Brain pericyte (primary cell): ENCODE measurements at places on chromosomes 1 and 21.
A peak's percentile ranks its signal among the peaks of the same experiment; 100 is the strongest.

GRCh38 chr1:157163273-157164127, 25.3 kb upstream of the ETV3 start:
- DNase-seq = no peak

GRCh38 chr1:201020040-201020591, 3.4 kb downstream of the KIF21B start:
- no peak for DNase-seq

GRCh38 chr1:6489799-6490180, 1.7 kb downstream of the PLEKHG5 start:
- no peak for DNase-seq

- DNase-seq = no peak
Measured at GRCh38 chr1:38624336-38625039, 235.1 kb downstream of the RRAGC start.

GRCh38 chr21:39097335-39097861, 85.9 kb downstream of the PSMG1 start:
- DNase-seq = no peak

- DNase-seq = peak; percentile 86
Measured at GRCh38 chr1:153880962-153881361, 41.8 kb downstream of the GATAD2B start.

GRCh38 chr1:180137776-180138175, 16.9 kb upstream of the QSOX1 start:
- DNase-seq = no peak

DNA sequence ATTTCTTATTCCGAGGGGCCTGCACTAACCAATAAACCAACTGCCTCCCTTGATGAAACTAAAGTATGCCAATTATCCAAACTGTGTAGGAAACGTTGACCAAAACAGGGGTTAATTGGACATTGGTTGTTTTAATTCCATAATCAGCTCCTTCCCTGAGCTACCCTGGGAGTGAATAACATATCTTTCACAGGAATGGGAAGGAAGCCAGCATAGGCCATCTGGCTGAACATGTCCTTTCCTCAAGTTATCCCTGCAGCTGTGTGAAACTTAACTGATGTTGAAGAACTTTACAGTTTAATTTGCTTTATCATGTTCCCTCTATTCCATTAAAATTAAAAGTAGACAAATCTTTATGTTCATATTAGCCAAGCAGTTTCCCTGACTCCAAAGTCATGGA, 75.4 kb downstream of the NRIP1 start:
- DNase-seq = no peak

DNA sequence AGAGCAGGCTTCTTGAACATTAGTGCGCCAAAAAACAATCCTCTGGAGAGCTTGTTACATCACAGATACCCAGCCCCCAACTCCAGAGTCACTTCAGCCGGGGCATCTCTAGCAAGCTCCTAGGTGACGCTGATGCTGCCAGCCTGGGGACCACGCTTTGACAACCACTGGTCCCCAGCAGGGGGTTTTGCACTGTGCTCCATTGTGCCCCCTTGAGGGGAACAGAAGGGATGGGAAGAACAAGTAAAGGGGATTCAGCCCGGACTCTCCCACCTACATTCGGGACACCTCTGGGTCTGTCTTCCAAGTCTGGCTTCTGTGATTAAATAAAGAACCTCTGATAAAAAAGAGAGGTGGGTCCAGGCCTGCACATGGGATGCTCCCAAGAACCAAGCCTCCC, 60.4 kb downstream of the ATP5PO start:
- no peak for DNase-seq

GRCh38 chr1:94543001-94543400, 1.4 kb upstream of the F3 start:
- DNase-seq = no peak

- DNase-seq = no peak
Measured at GRCh38 chr1:35929730-35930592, 944 bp upstream of the AGO3 start.

GRCh38 chr21:35046263-35046624, 2.9 kb downstream of the RUNX1 start:
- no peak for DNase-seq

GRCh38 chr1:246690100-246690499, 34.1 kb upstream of the SCCPDH start:
- DNase-seq = no peak

GRCh38 chr1:183837062-183837461, 32.1 kb downstream of the RGL1 start:
- no peak for DNase-seq

GRCh38 chr21:21406921-21407320, 408.7 kb downstream of the NCAM2 start:
- DNase-seq = no peak

GRCh38 chr1:209911746-209912145, 26.3 kb upstream of the SYT14 start:
- DNase-seq = no peak

DNA sequence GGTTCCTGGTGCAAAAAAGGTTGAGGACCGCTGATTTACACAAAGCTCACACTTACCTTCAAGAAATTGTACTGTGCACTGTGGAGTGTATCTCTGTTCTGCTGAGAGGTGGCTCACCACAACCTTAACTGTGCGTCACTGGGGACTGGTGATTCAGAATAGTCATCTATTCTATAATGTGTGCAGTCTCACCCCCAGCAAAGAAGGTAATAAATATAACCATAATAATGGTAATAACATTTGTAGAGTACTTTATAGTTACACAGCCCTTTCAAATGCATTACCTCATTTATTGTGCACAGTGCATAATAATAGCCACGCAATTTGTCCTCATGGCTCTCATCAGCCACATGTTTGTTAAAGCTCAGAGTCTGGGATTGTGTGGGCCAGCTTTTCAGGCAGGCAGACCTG, 59.4 kb upstream of the DUSP10 start:
- no peak for DNase-seq

GRCh38 chr1:218392780-218393179, 47.6 kb downstream of the TGFB2 start:
- DNase-seq = no peak

- peak; percentile 33 for DNase-seq
Measured at GRCh38 chr1:99707535-99708142, 58.8 kb downstream of the FRRS1 start.

DNA sequence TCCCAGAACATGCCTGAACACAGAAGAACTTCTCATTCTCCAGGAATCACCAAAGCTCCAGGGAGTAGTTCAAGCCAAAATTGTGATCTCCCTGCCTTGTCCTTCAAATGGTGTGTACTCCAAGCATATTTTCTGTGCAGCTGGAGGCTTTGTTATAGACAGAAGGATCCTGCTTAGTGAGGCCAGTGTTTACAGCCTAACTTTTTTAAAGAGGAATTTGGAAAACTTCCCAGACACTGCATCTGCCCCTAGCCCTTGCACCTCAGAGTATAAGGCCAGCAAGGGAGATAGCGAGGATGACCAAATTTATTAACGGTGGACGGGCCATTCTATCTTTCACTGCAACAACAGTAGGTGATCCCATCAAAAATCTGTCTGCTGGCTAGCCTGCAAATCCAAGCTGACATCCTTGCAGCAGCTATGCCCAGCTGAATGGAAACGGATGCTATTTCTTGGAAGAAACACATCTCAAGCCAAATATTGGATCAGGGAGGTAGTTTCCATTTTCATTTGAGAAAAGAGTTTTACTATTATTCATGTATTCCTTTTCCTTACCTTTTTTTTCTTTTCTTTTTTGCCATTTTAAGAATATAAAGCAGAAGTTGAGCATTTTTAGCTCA, 249.8 kb downstream of the USH2A start:
- no peak for DNase-seq

- DNase-seq = no peak
Measured at GRCh38 chr1:26318338-26319064, 743 bp downstream of the CD52 start.

- no peak for DNase-seq
Measured at GRCh38 chr1:46550751-46551231, 656 bp downstream of the KNCN start.

DNA sequence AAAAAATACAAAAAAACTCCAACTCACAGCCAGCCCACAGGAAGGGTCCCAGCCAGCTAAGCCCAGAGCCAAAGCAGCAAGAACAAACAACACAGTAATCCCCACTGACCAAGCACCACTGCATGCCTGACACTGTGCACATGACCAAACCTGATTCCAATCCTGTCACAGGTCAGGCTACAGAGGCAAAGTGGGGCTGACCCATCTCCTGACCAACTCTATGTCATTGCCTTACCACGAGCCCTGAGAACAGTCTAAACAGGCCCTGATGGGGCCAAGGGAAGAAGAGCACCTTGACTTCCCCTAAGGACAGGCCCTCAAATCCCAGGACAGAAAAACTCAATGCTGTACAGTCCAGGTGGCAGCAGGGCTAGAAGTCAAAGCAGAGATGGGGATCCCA, 2.4 kb downstream of the LSS start:
- DNase-seq = no peak

- no peak for DNase-seq
Measured at GRCh38 chr1:116228511-116228910, 117.3 kb downstream of the MAB21L3 start.

DNA sequence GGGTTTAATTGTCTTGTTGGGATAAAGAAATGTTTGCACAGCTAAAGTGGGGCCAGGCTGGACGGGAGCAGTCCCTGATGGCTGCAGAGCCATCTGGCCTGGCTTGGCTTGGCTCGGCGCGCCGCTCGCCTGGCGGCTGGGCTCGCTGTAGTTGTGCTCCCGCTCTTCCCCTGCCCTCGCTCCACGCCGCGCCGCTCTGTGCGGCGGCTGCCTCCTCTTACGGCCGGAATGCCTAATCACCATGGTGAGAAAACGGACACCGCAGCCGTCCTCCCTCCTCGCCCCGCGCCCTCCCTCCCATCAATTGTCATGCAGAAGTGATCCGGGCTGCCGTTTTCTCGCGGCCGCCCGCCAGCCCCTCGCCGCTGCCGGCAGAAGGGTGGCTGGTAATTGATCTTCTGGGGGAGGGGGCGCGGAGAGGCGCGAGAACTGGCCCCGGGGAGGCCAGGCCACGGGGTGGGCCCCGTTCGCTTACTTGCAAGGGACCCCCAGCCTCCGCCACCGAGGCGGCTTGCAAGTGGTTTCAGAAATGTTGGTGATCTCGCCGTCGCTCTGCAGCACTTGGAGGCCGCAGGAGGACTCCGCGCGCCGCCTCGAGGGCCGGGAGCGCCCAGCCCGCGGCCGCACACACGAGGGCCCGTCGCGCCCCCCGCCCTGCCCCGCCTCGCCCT, 12.4 kb downstream of the RNF220 start:
- DNase-seq = no peak

DNA sequence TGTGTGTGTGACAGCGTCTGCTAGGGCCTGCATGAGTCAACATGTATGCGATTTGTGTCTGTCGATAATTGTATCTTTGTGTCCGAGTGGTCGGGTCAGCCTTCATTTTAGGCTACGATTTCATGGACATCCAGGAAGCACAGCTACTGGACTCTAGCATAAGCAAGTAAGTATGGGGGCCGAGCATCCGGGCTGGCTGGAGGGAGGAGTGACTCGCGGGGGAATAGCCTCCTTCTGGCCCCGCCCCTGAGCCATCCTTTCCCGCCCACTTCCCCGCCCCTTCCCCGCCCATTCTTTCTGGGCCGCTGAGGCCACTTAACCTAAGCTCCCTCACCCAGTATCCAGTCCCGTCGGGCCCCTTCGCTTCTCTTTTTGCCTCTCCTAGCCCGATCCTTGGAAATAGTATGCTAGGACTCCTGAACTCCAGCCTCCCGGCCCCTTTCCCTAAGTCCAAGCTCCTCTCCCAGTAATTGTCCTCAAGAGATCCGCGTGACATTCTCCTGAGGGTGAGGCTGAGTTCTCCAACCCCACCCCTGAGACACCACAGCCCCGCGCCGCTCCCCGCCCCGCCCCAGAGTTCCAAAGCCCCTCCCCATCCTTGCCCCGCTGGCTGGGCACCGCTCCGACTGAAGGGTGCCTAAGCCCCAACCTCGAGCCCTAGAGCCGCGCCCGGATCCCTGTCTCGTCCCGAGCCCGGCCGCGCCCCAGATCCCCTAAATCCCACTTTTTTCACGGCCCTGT, 1.2 kb downstream of the MAP3K6 start:
- DNase-seq = peak; percentile 61
